ENCODE measurements at places on chromosomes 2 and 18.
A peak's percentile ranks its signal among the peaks of the same experiment; 100 is the strongest.

DNA sequence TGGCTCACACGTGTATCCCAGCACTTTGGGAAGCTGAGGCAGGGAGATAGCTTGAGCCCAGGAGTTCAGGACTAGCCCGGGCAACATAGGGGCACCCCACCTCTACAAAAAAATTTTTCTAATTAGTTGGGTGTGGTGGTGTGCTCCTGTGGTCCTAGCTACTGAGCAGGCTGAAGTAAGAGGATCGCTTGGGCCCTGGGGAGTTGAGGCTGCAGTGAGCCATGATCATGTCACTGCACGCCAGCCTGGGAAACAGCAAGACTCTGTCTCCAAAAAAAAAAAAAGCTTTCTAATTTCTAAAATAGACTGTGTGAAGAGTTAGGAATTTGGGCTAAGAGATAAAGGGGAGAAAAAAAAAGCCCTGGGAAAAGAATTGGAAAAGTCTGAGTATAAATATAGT, 51.9 kb upstream of the NAB1 start:
- no peak for DNase-seq

DNA sequence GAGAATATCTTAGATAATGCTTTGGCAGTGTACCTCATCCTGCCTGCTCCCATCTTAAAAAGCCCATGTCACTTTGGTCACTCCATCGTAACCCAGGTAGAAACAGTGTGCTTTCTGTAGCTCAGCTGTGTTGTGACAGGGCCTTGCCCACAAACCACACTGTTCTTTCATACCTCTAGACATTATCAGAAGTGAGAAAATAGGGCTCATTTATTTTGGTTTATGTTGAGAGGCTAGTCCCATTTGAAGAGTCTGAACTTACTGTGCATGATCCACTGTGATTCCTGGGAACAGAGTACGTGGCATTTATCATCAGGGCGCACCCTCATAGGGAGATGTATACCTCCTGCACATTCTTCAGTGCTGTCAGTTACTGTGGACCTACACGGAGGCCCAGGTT, 69.7 kb downstream of the FEZ2 start:
- no peak for DNase-seq

GRCh38 chr2:167651406-167652151, 595.8 kb downstream of the STK39 start:
- DNase-seq, result peak; percentile 1

GRCh38 chr2:205556357-205556756, 125.9 kb upstream of the NRP2 start:
- no peak for DNase-seq

DNA sequence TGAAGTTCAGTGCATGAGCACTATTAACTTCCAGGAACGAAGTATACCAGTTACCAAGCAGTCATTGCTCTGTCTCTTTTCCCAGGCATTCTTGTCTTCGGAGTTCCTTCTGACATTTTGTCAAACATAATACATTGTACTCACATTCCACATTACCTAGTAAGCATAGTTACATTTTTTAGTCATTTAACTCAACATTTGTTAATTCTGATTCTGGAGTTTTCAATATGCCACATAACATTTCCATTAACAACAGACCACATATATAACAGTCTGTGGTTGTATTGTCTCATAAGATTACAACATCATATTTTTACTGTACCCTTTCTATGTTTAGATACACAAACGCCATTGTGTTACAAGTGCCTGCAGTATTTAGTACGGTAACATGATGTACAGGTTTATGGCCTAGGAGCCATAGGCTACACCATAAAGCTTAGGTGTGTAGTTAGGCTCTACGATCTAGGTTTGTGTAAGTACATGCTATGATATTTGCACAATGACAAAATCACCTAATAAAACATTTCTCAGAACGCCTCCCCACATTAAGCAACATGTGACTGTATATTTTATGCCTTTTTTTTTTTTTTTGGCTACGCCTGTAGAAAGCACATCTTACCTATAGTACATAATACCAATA, 187.1 kb downstream of the DYM start:
- no peak for DNase-seq

DNA sequence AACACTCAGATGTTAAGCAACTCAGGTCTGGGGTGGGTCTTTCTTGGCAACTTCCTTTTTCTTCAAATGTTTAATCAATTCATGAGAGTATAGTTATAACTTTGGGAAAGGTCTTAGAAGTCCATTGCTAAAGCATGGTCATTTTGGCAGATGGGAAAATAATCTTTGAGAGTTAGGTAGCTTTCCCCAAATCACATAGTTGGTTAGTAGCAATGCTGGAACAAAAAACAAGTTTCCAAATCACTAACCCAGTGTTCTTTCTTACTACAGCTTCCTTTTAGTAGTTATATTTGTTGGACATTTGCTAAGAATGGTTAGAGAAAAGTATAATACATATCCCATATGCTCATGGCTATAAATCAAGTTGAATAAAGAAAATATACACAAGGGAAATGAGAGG, 185.2 kb upstream of the SLC14A2 start:
- no peak for DNase-seq
